ENCODE measurements at places on chromosomes 2 and 18.
A peak's percentile ranks its signal among the peaks of the same experiment; 100 is the strongest.

- DNase-seq = no peak
Measured at GRCh38 chr2:219038600-219038999, 2.7 kb downstream of the CFAP65 start.

DNA sequence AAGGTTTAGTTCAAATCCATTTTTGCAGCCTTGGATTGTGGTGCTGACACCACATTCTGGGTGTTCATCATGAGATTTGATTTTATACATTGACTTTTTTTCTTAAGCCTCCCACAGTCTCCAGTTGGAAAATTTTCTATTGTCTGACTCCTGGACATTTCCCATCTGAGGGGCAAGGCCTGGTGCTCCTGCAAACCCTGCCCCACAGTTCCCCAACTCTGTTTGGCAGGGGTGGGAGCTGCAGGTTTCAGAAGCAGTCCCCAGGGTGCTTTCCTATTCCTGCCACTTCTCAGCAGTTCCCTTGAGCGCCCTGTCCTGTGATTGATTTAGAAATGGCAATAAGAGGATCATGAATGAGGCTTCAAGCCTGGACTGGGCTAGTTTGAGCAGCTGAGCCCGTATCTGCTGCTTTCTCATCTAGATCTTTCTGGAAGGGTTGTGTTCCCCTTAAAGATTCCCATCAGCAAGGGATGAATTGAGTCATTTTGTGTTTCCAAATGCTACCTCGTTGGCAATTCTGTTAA, 77.0 kb downstream of the CIB4 start:
- DNase-seq = no peak

DNA sequence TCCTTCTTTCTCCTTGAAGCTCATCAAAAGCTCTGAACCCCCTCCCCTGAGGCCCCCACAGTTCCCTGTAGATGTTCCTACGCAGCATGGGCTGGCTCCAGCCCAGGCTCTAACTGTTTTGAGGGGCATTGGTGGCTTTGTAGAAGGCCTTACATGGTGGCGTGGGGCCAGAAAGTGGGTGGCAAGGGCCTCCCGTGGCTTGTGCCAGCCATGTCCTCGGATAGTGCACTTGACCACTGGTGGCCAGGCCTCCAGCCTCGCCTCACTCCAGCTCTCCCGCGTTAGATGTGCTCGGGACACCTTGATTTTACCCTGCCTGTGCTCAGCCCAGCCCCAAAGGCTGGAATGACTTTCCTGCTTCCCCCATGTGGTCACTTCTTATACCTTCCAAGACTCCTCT, 92.9 kb downstream of the TWIST2 start:
- no peak for DNase-seq

GRCh38 chr18:3466045-3466444, 16.1 kb downstream of the TGIF1 start:
- no peak for DNase-seq

DNA sequence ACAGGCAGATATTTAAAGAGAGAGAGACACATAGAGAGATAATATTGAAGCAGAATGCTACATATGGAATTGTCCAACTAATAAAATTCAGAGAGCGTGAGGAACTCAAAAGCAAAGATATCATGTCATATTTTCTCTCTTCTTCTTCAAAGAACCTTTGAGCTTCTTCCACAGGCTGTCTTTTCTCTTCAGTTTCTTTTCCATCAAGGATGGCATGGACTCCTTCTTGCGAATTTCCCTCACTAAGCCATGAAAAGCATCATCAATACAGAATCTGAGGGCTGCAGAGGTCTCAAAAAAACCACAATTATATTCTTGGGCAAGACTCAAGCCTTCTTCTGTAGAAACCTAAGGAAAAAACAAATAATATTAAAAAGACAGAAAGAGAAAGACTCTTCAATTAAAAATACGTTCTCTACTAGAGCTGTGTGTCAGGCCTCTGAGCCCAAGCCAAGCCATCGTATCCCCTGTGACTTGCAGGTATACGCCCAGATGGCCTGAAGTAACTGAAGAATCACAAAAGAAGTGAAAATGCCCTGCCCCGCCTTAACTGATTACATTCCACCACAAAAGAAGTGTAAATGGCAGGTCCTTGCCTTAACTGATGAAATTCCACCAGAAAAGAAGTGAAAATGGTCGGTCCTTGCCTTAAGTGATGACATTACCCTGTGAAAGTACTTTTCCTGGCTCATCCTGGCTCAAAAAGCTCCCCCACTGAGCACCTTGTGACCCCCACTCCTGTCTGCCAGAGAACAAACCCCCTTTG, 371.9 kb downstream of the RIT2 start:
- no peak for DNase-seq

DNA sequence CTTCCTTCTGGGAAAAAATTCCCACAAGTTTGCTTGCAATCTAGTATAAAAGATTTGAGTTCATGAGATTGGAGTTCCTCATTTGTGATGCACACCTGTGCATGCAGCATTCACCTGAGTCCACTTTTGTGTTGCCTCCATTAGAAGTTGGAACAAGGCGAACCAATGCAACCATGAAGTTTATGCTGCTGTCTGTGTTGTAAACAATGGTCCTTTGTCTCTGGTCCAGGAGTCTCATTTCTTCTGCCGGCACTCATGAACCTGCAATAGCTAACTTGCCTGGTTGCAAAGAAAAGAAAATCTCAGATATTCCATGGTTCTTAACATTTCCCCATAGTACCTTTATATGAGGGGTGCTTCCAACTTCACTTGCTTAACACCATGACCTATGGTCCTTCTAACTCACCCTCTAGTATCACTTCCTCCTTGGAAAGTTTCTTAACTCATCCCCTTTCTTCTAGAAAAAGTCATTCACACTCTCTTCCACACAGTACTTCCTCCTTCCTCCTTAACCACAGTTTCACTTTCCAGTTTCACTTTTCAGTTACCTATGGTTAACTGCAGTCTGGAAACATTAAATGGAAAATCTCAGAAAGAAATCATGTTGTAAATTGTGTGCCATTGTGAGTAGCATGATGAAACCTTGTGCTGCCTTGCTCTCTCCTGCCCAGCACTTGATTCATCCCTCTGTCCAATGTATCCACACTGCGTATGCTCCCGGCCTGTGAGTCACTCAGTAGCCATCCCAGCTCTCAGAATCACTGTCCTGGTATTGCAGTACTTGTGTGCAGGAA, 128.8 kb upstream of the TRIB2 start:
- DNase-seq = peak; percentile 5
